ENCODE measurements at places on chromosomes 12 and 14.

GRCh38 chr14:69249603-69250002 lies 10.4 kb upstream of the GALNT16 start:
- DNase-seq = no peak

DNA sequence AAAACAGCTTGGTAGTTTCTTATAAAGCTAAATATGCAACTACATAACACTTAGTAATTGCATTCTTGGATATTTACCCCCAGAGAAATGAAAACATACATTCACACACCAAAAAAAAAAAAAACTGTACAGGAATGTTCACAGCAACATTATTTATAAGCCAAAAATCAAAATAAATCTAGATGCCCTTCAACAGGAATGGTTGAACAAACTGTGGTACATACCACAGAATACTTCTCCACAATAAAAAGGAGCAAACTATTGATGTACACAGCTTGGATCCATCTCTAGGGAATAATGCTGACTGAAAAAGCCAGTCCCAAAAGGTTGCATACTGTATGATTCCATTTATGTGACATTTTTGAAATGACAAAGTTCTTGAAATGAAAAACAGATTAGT lies 62.1 kb upstream of the SLC38A4 start:
- DNase-seq = peak; percentile 51

DNA sequence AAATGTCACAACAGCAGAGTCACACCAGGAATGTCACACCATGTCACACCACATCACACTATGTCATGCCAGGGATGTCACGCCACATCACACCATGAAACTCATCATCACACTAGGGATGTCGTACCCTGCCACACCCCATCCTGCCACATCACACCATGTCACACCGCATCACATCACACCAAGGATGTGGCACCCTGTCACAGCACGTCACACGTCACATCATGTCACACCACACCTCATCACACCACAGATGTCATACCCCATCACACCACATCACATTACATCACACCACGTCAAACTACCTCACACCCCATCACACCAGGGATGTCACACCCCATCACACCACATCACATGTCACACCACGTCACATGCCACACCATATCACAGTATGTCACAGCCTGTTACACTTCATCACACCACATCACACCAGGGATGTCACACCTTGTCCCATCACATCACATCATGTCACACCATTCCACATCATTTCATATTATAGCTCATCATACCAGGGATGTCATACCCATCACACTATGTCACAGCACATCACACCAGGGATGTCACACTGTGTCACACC lies 90.9 kb downstream of the TMEM121 start:
- no peak for DNase-seq

DNA sequence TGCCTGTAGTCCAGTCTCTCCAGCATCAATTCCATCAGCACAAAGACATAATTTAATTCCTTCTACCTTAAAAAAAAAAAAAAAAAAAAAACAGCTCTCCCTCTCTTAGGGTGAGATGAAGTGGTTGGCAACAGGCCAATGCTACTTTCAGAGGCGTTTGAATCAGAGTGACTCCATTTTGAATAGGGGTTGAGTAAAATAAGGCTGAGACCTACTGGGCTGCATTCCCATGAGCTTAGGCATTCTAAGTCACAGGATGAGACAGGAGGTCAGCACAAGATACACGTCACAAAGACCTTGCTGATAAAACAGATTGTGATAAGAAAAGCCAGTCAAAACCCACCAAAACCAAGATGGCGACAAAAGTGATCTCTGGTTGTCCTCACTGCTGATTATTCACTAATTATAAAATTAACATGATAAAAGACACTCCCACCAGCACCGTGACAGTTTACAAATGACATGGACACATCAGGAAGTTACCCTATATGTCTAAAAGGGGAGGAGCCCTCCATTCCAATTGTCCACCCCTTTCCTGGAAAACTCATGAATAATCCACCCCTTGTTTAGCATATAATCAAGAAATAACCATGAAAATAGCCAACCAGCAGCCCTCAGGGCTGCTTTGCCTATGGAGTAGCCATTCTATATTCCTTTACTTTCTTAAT lies 6.9 kb upstream of the TCL1B start:
- no peak for DNase-seq

- no peak for DNase-seq
Observed at GRCh38 chr12:54368025-54368708, 3.9 kb upstream of the GPR84 start.

DNA sequence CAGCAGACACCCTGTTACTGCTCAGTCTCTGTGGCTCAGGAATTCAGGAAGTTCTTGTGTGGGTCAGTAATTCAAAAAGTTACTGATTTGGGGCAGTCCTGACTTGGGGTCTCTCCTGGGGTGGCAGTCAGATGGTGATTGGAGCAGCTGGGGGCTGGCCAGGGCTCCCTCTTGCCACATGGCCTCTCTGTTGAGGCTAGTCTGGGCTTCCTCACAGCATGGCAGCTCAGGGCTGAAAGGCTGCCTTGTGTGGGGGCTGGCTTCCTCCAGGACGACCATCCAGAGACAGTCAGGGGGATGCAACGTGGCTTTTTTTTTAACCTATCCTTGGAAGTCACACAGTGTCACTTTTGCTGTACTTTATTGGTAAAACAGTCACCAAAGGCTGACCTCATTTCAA lies 61.3 kb downstream of the CACNA1C start:
- no peak for DNase-seq

DNA sequence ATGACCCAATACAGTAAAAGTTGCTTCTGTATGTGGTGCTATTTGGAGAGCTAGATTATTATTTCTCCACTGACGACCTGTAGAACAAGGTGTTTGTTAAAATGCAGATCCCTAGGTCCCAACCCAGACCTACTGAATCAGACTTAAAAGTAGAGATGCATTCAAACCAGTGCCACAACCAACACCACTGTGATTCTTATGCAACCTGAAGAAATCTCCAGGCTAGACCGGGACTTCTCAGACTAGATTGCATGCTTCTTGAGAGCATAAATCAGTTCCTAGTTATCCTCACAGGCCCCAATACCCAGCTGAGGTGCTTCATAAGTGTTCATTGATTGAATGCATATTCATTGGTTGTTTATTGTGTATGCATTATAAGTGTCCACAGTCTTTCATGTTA lies 78.2 kb downstream of the SPTSSA start:
- no peak for DNase-seq

- DNase-seq = no peak
Observed at GRCh38 chr12:92908108-92908507, 21.0 kb downstream of the EEA1 start.

- DNase-seq = no peak
Observed at GRCh38 chr12:10018386-10018785, 8.0 kb downstream of the CLEC12B start.

DNA sequence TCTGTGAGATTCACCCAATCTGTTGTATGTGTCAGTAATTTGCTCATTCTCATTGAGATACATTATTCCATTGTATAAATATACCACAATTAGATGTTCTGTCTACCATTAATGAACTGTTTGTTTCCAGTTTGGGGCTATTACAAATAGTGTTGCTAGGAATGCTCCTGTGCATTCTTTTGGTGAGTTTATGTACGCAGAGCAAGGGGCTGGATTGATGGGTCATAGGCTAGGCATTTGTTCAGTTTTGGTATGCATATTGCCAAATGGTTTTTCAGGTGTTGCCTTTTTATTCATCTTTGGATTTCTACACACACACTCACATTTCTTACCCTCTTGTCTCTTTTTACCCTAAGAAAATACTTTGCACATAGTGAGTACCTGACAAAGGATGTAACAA lies 93.4 kb downstream of the GPATCH2L start:
- DNase-seq = no peak
